ENCODE measurements at places on chromosomes 16 and 17.

DNA sequence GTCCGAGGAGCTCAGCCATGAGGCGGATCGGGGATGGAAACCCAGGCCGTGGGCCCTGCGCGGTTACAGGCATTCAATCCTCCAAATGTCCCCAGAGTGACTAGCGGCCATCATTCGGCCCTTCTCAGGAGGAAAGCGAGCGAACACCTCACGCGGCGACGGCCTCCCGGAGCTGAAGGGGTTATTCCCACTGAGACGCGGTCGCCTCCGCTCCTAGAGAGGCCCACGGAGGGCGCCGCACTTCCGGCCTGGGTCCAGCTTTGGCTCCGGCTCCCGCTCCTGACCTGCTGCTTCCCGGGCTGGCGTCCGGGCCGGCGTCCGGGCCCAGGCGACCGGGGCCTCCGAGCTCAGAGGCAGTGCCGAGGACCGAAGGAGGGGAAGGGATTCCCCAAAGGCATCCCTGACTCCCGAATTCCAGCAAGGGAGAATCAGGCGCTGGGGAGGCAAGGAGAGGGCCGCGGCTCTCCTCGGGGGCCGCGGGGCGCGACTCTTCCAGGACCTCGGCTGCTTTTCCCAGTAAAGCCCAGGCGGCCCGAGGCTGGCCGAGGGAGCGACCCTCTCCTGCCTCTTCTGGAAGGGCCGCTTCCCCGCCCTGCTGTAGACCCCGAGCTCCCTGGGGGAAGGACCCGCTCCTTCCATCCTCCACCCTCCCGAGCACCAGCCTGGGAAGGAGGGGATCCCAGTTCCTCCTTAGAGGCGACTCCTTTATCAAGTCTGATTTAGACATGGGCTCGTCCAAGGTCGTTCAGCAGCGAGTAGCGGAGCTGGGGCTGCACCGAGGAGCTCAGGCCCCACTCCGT lies 18.6 kb upstream of the ZNF629 start:
- DNase-seq: no peak

- no peak for DNase-seq
Observed at GRCh38 chr17:45942284-45942683, 47.9 kb downstream of the MAPT start.

GRCh38 chr17:6927290-6928126 lies 68.3 kb upstream of the ALOX12 start:
- DNase-seq: no peak

- DNase-seq: no peak
Observed at GRCh38 chr17:76085731-76086366, 6.9 kb downstream of the ZACN start.

DNA sequence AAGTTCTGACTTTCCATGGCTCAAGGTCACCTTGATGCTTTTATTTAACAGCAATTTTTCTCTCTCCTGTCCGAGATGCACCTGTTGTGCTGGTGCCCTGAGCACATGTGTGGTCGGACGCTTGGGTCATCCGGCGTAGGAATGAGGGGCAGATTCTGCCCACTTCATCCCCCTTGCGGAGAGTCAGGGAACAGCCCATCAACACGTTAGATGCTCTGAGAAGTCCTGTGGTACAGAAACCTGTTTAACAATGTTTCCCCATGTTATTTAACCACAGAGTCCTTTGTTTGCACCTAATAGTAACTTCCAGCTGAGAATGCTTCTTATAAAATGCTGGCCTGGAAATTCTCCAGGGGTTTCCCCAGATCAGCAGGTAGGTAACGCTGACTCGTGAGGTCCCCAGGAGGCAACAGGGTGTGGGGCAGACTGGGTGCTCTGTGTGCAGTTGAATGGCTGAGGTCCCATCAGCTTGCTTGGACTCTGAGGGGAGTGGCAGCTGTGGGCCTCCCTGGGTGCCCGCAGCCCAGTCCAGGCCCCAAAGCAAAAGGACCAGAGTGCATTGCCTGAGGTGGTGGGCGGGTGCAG lies 17.8 kb downstream of the DOC2B start:
- DNase-seq: no peak

- no peak for DNase-seq
Observed at GRCh38 chr16:12539185-12539929, 264.3 kb downstream of the CPPED1 start.

DNA sequence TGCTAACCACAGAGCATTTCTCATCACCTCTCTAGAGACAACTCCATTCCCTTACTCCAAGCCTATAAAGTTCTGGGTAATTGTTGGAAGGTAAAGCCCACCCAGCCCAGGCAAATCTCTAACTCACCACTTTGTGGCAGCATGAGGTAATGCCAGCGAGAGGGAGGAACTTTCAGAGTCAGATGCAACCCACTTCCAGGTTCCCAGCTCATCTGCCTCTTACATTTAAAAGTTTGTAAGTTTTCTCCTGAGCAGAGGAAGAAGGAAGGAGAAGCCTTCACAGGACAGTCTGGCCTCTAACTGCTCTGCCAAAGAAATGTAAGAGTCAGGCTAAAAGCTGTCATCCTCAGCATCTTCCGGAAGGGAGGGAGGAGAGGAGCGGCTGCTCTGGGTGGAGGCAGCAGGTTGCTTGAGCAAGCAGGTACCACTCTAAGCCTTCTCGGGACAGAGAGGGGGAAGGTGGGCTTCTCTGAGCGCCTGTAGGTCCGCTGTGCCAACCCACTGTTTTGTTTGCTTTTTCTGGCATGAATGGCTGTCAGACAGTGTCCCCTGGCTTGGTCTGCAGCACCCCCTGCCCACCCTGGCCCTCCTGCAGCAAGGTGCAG lies 1.0 kb downstream of the ZNF319 start:
- no peak for DNase-seq

GRCh38 chr16:57959804-57960203 lies 11.1 kb downstream of the CNGB1 start:
- DNase-seq: no peak

DNA sequence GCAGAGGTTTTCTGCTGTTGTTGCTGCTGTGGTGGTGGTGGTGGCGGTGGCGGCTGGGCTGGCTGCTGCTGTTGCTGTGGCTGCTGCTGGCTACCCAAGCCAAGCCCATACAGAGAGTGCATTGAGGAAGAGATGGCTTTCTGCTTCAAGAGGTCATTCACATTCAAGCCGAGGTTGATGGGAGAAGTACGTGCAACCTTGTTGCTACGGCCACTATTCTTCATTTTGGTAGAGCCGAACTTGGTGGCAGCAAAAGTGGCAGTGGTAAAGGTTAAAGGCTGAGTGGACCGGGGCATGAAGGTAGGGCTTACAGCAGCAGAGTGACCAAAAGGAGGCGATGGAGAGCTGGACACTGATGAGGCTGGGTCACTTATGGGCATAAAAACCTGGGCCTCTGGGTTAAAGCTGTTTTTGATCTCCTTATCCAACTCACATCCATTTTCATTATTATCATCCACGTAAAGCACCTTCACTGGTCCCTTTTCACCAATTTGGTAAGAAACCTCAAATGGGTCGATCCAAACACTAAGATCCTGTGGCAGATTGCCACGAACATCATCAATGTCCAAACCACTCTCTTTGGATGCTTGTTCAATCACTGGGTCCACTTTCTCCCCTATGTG lies 2.8 kb downstream of the TOB1 start:
- DNase-seq: no peak

DNA sequence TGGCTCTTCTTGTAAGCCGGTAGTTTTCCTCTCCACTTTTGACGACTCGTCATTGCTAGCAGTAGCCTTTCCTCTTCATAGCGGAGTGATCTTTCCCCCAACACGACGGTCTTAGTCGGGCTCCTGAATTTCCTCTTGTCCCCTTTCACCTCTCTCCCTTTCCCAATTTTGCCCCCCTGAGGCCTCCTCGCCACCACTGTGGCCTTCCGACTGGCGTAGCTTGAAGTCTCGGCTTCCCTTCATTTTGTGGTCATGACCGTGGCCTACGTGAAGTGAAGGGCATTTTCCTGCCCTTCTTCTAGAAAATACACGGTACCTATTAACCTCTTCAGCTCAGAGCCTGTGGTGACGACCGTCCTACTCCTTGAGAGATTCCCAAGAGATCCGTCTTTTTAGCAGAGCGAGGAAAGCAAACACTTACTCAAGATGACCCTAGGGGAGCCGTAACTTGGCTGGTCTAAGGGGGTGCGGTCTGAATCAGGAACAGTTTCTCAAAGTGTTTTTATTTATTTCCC lies 787 bp downstream of the PRKAR1A start:
- no peak for DNase-seq

GRCh38 chr17:72474719-72475477 lies 354.1 kb downstream of the SOX9 start:
- no peak for DNase-seq

- no peak for DNase-seq
Observed at GRCh38 chr17:2948721-2949468, 114.5 kb downstream of the OR1D5 start.

- DNase-seq: no peak
Observed at GRCh38 chr17:50861822-50862528, 4.2 kb downstream of the TOB1 start.

GRCh38 chr16:58753711-58754134 lies 19.6 kb upstream of the GOT2 start:
- no peak for DNase-seq

- no peak for DNase-seq
Observed at GRCh38 chr17:1914661-1915083, 84.9 kb downstream of the RPA1 start.

DNA sequence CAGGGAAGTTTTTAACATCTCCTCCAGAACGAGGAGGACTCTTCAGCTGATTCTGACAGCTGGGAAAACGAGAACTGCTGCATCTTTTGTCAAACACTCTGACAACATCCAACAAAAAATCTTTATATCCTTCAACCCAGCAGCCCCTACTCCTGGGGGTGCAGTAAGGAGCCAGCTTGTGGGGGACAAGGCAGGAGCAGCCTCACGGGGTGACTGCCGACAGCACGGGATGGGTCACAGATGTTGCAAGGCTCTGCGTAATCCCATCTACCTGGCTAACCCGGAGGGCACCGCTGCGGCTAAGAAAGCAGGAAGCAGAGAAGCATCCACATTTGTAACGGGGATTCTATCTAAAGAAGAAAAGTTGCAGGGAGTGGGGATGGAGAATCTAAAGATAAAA lies 28.6 kb downstream of the WDR45B start:
- no peak for DNase-seq

DNA sequence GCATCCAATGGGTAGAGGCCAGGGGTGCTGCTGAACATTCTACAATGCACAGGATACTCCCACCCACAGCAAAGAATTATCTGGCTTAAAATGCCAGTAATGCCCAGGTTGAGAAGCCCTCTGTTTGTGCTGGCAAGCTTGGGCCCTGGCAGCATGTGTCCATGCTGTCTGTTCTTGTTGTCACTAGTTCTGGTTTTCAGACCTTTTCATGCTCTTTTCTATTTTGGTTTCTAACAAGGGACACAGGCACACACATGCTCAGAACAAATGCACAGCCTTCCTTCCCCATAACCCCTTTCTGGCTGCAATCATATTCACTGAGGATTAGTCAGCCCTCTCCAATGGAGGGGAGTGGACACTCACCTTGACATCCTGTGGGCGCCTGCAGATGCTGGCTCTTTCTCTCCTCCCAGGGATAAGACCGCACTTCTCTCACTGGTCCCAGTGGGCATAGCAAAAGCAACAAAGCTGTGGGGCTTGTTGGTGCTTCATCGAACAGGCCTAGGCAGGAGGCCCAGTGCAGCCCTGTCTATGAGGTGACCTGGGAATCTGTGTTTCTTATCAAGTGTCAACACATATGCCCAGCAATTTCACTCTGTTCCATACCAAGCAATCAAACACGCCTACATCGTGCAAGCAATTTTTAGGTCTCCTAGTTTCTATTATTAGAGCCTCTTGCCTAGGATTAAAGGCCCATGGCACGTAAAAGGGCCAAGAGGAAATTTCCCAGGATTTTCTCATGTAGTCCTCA lies 271.1 kb upstream of the CCL2 start:
- DNase-seq: no peak

GRCh38 chr17:69144331-69145255 lies 2.9 kb upstream of the ABCA6 start:
- DNase-seq: no peak

DNA sequence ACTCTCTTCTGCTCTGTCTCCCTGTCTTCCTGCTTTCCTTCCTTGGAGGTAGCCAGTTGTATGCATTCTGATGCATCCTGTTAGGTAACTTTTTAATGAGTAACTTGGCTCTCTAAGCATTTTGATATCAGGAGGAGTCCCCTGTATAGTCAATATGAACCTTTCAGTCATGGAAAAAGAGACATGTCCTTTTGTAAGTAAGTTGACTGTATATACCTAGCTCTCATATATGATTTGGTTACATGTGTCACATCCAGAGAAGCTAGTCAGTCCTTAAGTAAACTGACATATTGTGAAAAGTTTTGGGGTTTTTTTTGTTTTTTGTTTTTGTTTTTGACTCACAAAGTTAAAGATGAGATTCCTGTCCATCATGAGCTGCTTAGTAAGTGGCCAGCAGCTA lies 18.8 kb downstream of the UTP18 start:
- DNase-seq: no peak

GRCh38 chr17:16068323-16068722 lies 68.7 kb downstream of the TTC19 start:
- DNase-seq: no peak

DNA sequence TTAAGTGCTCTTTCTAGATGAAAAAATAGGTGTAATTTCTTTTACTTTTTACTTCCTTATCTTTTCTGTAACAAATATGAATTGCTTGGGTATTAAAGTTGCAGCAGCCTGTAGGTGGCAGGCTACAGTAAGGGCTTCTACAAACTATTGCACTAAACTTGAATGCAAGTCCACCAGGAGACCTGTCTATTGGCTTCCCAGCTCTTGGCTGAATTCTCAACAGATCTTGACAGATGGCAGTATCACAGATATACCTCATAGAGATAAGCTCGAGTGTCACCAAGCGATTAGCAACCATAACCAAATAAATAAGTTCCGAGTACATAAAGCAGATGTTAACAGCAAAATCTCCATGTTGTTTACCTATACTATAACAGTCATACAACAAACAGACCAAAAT lies 5.9 kb downstream of the BBS2 start:
- no peak for DNase-seq

- no peak for DNase-seq
Observed at GRCh38 chr16:12009922-12010321, 33.4 kb downstream of the SNX29 start.

DNA sequence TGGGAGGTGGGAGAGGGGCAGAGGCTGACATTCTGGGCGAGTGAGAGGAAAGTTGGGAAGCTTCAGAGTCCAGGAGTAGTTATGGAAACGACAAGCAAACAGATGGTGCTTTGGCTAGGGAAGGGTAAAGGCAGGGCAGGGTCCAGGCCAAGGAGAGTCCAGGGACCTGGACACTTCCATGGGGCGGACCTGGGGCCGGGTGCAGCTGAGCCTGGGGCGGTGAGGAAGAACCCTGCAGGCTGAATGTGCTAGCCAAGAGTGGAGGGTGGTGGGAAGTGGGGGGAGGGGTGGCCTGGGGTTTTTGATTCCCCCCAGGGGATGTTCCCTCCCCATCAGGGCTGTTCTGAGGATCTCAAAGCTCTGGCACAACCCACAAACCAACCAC lies 2.6 kb downstream of the PPP1R9B start:
- no peak for DNase-seq

GRCh38 chr16:71914802-71915201 lies 19.5 kb downstream of the IST1 start:
- no peak for DNase-seq

All from activated gamma-delta T cell (primary cell).